ENCODE measurements at places on chromosomes 2 and 18.

DNA sequence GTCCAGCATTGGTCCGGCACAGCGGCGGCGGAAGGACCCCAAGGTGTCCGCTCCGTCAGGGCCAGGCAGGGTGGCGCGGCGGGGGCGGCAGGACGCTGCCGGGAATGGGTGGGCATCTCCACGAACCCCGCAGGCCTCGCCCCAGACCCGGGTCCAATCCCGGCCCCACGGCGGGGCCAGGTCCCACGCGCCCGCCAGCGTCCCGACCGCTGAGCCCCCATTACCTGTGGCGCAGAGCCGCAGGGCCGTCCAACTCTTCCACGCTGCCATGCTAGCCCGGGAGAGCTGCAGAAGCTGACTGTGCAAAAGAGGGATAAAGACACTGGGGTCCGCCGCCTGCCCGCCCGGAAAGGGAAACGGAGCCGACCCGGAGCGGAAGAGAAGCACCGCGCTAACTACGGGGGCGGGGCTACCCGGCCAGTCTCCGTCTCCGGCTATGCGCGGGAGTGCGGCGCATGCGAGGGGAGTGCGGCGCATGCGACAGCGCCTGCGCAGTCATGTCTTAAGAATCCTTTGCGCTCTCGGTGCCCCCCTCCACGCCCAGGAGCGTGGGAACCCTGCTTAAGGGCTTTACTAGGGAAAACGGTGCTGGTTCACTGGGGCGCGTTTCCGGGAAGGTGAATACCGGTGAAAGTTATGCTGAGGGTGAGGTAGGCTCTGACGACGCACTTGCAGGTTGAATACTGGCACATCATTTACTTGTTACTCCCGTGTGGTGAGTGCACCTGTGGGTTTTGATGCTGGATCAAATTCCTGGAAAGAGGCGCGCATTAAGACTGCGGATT lies at the start of gene TMX3:
TMX3 (minus strand) TSS at position 397 of the 785 bp plus-strand sequence; CDS start at position 270, 127 bp downstream.
- peak; percentile 96 for DNase-seq

GRCh38 chr2:217573571-217573970 lies 429.2 kb downstream of the TNS1 start:
- no peak for DNase-seq

DNA sequence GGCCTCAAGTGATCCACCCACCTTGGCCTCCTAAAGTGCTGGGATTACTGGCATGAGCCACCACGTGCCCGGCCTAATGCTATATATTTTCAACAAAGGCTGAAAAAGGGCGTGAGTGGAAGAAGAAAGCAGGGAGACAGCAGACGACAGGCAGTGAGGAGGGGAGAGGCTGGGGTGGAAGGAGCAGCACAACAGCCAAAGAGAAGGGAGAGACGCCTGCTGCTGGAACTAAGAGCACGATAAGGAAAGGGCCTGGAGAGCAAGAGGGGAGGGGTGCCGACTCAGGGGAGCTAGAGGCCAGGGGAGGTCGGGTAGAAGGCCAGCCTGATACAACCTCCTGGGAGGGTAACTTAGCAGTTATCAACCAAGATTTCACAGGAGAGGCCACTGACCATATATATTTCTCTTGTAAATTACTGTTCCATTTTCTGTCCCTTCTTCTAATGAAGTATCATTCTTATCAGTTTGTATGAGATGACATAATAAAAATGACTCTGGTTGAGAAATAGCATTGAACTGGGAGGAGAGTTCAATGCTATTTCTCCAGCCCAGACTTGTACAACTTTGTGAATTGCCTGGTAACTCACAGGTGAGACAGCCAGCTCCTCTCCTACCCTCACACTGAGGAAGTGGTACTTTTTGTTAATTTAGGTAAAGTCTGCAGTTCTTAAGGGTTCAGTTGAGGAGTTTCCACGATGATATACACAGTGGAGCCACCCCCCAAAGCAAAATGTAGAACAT lies 5.8 kb upstream of the RNU4ATAC start:
- DNase-seq: no peak

- DNase-seq: no peak
Observed at GRCh38 chr2:67142741-67143140, 254.4 kb upstream of the ETAA1 start.

- DNase-seq: no peak
Observed at GRCh38 chr2:96156926-96157648, 11.8 kb upstream of the DUSP2 start.
